Posterior cingulate gyrus (tissue), 11 donors: ENCODE measurements at places on chromosomes 2 and 18.

- DNase-seq = no peak
Measured at GRCh38 chr18:32049393-32050171, 31.0 kb downstream of the RNF125 start.

GRCh38 chr2:212554233-212554632, 15.6 kb upstream of the ERBB4 start:
- DNase-seq = no peak

- DNase-seq = peak; percentile 30
Measured at GRCh38 chr2:179410552-179411356, 146.1 kb upstream of the SESTD1 start.

DNA sequence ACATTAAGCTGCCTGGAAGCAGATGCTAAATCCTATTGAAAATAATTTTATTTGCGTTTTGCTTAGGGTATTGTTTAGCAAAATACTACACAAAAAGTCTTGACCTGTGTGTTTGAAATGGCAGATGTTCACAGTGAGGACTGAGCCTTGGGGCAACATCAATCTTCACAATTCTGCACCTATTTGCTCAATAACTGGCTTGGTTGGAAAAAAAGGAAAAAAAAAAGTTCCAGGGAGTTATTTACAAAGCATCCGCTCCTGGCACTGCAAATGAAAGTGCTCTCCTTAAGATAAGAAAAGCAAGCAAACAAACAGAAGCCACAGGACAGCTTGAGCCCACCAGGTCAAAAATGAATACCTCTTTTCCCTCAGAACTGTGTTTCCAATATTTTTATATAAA, 77.7 kb downstream of the MAP2 start:
- DNase-seq = no peak

- DNase-seq = no peak
Measured at GRCh38 chr2:38387887-38388286, 10.8 kb upstream of the ATL2 start.

DNA sequence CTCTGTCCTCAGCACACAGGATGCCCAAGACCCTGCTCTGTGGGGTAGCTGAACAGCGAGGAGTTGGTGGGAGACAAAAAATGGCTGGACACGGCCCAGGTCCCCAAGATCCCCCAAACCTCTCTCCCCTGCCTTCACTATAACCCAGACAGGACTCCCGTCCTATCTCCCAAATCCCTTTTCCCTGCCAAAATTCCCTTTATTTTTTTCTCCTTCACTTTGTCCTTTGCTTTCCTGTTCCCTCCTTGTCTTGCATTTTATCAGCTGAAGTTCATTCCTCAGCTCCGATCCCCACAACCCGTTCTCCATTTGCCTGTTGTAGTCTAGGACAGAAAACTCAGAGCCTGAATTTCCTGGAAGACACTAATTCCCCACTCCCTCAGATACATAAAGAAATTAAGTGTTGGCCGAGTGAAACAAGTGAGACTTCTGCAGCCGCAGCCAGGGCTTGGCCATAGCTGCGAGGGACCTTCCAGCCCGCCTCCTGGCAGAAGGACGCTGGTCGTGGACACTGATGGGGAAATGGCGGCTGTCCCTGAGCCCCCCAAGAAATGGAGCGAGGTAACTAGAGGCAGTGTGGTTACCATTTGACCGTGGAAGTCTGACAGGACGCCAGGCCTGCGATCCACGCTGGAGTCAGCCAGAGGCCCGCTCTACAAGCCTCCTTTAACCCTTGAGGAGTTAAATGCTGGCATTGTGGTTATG, 173.6 kb downstream of the BCL2 start:
- no peak for DNase-seq

GRCh38 chr2:29676886-29677453, 244.4 kb downstream of the ALK start:
- DNase-seq = no peak

- no peak for DNase-seq
Measured at GRCh38 chr18:9069601-9070000, 32.9 kb upstream of the NDUFV2 start.

DNA sequence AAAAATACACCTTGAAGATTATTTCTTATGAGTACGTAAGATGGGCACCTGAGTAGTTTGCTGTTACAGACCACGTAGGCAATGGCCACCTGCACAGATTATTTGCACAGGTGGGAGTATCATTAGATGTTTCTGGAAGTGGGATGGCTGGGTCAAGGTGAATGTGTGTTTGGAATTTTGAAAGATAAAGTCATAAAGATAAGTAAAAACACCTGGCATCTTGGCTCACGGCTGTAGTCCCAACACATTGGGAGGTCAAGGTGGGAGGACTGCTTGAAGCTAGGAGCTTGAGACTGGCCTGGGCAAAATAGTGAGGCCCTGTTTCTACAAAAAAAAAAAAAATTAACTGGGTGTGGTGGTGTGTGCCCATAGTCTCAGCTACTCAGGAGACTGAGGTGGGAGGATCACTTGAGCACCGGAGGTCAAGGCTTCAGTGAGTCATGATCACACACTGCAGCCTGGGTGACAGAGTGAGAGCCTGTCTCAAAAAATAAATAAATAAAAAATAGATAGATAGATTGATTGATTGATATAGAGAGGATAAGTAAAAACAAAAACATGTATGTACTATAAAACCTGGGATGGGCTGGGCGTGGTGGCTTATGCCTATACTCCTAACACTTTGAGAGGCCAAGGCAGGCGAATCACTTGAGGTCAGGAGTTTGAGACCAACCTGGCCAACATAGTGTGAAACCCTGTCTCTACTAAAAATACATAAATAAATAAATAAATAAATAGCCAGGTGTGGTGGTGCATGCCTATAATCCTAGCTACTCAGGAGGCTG, 30.4 kb downstream of the ODC1 start:
- DNase-seq = no peak

GRCh38 chr2:54899576-54900200, 150.6 kb downstream of the RTN4 start:
- no peak for DNase-seq

DNA sequence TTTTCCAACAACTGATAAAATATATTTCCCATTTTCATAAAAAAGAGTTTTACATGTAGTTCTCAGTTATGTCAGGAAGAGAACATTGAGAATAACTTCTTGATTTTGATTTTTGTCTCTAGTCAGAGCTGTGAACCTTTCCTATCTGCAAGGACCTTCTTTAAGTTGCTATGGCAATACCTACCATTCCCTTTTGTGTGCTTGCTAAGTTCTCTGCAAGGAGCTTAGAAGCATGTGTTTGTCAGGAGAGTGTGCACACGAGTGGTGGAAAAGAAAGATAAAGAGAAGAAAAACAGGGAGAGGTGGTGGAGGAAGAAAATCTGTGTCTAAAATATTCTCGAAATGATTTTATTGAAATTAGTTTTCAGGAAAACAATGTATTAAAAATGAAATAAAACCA, 140.3 kb upstream of the SLC8A1 start:
- no peak for DNase-seq

DNA sequence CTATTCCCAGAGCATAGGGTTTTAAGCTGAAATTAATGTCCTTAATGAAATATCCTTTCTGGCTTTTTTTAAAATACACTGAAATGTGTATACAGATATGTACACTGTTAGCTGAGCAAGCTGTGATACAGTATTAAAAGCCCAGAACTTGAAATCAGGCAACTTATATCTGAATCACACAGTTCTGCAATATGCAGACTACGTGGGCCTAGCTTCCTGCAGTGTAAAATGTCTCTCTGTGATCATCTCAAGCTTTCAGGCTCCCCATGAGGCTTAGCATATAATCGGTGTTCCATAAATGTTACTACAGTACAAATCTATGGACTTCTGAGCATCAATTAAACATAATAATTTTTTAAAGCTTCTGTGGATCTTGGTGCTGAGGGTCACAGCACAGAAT, 8.2 kb downstream of the FBXO15 start:
- no peak for DNase-seq

GRCh38 chr2:180747728-180748127, 232.7 kb upstream of the UBE2E3 start:
- DNase-seq = no peak

GRCh38 chr2:128602038-128602698, 283.5 kb upstream of the HS6ST1 start:
- no peak for DNase-seq

GRCh38 chr2:121650315-121650930, 1.2 kb upstream of the CLASP1 start:
- DNase-seq = no peak

DNA sequence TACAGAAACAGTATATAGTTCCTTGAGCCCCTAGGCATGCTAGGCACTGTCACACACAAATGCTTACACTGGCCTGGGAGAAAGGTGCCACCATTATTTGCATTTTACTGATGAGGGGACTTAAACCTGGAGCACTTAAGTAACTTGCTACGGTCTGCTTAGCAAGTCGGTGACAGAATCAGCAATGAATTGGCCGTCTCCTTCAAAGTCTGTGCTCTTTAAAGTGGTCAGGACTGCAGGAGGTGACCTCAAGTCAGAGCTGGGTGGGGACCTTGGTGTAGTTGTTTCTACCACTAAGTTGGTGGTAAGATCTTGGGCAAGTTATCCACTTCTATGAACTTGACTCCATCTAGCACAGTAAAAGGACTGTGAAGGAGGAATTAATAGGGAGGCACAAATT, 34.8 kb downstream of the PTPRM start:
- no peak for DNase-seq

DNA sequence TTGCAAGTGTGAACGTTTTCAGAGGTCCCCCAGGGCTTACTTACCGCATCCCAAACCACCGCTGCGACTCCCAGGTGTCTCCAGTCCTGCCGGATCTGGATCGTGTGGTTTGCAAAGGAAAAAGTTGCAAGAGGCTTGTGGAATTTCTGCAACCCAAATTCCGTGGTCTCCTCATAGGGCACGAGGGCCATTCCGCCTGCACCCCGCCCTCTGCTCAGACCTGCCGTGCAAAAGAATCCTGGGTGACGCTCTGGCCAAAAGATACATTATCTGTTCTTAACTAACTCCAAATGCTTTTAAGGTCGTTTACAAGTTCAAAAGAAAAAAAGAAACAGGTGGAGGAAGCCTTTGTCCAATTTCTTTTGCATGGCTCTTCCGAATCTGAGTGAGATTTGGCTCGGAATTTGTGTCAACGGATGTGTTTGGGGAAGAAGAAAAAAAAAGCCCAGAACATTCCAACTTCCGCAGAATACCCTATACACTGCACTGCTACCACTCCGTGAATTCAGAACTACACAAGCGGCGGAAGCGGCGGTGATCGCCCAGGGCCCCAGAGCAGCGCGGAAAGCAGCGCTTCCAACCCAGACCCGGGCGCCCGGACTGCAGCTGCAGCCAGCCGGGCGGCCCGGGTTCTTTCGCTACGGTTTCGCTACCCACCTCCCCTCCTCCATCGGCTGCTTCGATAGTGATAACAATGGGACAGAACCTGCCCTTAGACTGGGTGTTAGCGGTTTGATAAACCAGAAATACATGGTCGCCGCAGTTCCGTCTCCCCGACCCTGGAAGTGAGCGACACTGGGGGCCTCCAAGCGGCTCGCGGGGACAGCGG, 795 bp downstream of the METTL21A start:
- peak; percentile 90 for DNase-seq

DNA sequence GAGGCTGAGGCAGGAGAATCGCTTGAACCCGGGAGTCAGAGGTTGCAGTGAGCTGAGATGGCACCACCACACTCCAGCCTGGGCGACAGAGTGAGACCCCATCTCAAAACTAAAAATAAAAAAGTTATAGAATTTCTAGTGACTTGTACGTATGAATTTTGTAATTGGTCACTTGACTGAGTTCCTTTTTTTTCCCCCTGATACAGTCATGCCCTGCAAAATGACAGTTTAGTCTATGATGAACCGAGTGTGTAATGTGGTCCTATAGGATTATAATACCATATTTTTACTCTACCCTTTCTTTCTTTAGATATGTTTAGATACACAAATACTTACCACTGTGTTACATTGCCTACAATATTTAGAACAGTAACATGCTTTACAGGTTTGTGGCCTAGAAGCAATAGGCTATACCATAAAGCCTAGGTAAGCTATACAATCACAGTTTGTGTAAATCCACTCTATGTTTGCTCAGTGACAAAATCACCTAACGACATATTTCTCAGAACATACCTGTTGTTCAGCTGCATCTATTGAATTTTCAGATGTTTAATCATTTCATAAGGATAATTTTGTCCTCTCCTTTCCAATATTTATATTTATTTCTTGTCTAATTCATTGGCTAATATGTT, 25.4 kb downstream of the SOCS6 start:
- no peak for DNase-seq

DNA sequence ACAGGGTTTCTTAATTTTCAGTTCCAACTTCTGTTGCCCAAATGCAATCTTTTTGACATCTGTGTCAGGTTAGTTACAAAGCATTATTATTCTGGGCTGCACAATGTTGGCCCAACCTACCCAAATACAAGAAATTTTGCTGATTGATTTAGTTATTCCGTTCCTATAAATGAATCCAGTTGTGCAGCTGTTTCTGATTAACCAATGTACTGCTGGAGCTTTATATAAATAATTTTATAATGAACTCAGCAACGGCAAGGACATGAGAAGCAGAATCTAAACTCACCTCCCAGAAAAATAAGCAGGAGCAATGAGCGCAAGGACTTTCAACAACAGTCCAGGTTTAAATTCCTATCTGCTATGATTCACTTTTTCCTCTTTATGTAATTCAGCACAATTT, 76.3 kb upstream of the WIPF1 start:
- no peak for DNase-seq

DNA sequence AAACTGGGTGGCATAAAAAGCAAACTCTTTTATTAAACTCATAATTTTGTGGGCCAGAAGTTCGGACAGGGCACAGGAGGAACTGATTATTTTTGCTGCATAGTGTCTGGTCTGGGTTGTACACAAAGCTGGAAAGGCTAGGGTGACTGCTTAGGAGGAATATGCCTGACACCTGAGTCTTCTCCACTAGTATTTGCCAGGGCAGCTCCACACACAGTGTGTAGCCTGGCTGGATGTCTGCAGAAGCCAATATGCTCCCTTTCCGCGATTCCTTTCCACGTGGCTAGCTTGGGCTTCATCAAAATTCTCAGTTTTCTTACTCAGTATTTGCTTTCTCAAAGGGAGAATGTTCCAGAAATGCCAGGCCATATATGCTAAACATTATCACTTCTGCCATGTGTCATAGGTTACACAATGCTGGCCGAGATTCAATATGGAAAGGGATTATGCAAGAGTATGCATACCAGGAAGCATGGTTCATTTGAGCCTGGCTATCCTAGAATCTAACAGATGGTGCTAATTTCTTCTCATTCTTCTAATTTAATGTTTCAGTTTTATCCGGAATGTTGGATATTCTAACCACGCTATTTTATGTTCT, 142.7 kb upstream of the DOK6 start:
- no peak for DNase-seq

GRCh38 chr2:18381386-18381785, 179.1 kb downstream of the RDH14 start:
- DNase-seq = no peak
